MCF 10A (cell line): ENCODE measurements at places on chromosomes 1 and 21. TPM values are rescaled to one million over a fixed set of nuclear protein-coding genes. Genes with fewer than 3 reads are reported as not detected.

The AMY2A gene
- not detected in 2 replicates for total RNA-seq

The ST3GAL3 gene
- total RNA-seq, result 22.4 and 24.2 TPM in 2 replicates

The KRTAP13-2 gene
- total RNA-seq, result not detected in 2 replicates

The CASQ1 gene
- not detected in 2 replicates for total RNA-seq

The CSMD2 gene
- total RNA-seq, result not detected in 2 replicates

DNA sequence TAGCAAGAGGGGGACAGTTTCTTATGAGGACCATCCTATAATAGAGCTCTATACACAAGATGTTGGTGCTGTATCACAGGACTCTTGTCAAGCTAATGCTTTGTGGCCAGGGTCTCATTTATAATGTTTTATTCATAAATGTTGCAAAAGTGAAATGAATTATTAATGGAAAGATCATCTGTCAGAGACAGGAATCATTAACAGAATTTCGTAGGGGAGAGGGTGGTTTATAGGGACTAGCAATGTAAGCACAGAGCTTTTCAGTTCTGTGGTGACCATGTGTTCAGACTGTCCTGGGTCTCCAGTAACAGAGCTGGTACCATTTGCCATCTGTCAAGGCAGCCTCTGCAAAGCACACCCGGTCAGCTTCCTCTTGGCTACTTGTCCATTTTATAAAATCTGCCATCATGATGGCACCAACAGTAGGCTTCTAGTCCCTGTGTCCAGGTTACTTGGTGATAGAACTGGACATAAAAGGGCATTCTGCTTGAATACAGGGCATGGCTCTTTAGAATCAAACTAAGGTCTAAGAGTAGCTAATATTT is 36.2 kb downstream of the LPAR3 start:
- no peak overlapping the region for H3K27ac ChIP-seq
- no peaks in the 10 kb centered on the region for H3K27me3 ChIP-seq
- peaks cover 34% of the 10 kb centered on the region for H3K4me1 ChIP-seq
- no peak for DNase-seq
- no peak overlapping the region for H3K4me3 ChIP-seq
- no peaks in the 10 kb centered on the region for H3K36me3 ChIP-seq

DNA sequence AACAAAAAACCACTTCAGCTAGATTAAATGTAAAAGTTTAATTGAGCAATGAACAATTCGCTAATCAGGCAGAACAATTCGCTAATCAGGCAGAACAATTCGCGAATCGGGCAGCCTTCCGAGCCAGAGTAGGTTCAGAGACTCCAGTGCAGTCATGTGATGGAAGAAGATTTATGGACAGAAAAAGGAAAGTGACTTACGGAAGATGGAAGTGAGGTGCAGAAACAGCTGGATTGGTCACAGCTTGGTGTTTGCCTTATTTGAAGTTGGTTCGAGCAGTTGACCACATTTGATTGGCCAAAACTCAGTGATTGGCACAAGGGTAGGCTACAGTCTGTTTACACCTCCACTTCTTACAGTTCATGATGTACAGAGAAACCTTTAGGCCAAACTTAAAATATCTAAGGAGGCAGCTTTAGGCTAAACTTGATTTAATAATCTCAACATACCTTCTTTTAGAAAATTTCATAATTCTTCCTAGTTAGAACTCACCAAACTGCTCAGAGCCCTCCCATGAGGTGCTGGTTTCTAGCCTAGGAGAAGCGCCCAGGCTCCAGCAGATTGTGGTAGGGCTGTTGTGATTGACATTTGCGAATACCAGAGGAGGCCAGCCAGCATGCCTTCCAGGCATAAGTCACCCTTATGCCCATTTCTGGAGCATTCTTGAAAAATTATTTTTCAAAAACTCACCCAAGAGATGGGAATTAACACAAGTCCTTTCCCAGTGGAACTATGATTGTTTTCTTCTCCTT is 22.8 kb upstream of the KCNC4 start:
- peaks cover 6% of the 10 kb centered on the region for H3K4me1 ChIP-seq
- H3K27ac ChIP-seq, result no peak overlapping the region
- DNase-seq, result peak; percentile 36
- H3K36me3 ChIP-seq, result no peaks in the 10 kb centered on the region

- H3K4me1 ChIP-seq, result no peaks in the 10 kb centered on the region
- no peak overlapping the region for H3K4me3 ChIP-seq
- no peak overlapping the region for H3K27ac ChIP-seq
Measured at GRCh38 chr1:88462488-88463261, 221.4 kb upstream of the PKN2 start.

GRCh38 chr1:56160773-56161315 is 418.5 kb downstream of the PLPP3 start:
- no peak for DNase-seq
- H3K4me1 ChIP-seq, result no peaks in the 10 kb centered on the region
- no peaks in the 10 kb centered on the region for H3K27me3 ChIP-seq
- H3K36me3 ChIP-seq, result no peaks in the 10 kb centered on the region

- DNase-seq, result peak; percentile 92
- H3K4me1 ChIP-seq, result peaks cover 36% of the 10 kb centered on the region
- H3K4me3 ChIP-seq, result peak overlapping the region; percentile 5
- H3K27ac ChIP-seq, result peak overlapping the region; percentile 36
Measured at GRCh38 chr1:205374210-205375078, 17.7 kb upstream of the KLHDC8A start.

DNA sequence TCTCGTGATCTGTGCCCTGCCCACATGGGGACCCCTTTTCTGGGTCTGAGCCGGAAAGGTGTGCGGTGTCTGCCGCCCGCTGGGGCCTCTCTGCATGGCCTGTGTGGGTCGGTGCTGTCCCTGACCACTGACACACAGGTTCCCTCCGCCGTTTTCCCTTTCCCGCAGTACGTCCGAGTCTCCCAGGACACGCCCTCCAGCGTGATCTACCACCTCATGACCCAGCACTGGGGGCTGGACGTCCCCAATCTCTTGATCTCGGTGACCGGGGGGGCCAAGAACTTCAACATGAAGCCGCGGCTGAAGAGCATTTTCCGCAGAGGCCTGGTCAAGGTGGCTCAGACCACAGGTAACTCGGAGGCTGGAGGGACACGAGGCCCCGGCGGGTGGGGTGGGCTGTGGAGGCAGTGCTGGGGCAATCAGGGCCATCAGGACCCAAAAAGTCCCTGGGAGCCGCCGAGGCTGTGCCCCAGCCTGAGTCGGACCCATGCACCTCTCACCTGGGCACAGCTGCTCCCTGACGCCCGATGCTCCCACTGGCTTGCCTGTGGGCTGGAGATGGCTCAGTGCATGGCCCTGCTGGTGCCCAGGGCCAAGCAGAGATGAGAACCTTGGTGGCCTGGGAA is 13.3 kb downstream of the TRPM2 start:
- no peak for DNase-seq
- no peaks in the 10 kb centered on the region for H3K27me3 ChIP-seq
- no peak overlapping the region for H3K4me3 ChIP-seq
- H3K4me1 ChIP-seq, result no peaks in the 10 kb centered on the region

GRCh38 chr1:38745476-38746401 is 113.8 kb downstream of the RRAGC start:
- DNase-seq, result peak; percentile 18
- no peaks in the 10 kb centered on the region for H3K36me3 ChIP-seq
- H3K4me3 ChIP-seq, result no peak overlapping the region
- H3K27ac ChIP-seq, result no peak overlapping the region
- no peaks in the 10 kb centered on the region for H3K4me1 ChIP-seq

DNA sequence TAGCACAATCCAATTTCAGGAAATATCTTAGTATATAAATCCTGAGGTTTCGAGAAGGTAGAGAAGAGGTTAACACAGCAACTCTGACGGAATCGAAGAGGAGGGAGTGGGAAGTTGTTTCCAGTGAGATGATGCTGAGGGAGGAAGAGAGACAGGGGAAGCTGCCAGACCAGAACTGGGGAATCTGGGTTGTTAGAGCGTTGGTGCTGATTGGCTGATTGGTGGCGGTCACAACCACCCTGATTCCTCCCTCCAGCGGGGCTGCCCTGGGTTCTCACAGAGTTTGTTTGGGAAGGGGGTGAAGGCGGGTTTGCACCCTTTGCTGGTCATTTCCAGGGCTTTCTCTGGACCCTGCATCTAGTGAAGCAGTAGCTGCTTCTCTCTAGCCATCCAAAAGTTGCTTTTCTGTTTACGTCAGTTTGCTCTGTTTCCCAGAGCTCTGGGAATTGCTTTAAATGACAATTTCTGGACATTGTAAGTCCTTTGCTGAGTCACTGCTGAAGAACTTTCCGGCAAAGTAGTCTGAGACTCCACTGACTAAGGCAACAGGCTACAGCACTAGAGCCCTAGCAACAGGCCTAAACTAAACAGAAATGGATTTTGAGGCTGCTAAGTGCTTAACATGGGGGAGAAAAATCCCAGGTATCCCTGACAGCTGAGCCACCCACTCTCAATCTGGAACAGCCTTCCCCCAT is 90.1 kb downstream of the TENT5C start:
- no peak overlapping the region for H3K27ac ChIP-seq
- peak; percentile 20 for DNase-seq
- H3K27me3 ChIP-seq, result peaks cover 21% of the 10 kb centered on the region
- no peak overlapping the region for H3K4me3 ChIP-seq
- H3K36me3 ChIP-seq, result no peaks in the 10 kb centered on the region

DNA sequence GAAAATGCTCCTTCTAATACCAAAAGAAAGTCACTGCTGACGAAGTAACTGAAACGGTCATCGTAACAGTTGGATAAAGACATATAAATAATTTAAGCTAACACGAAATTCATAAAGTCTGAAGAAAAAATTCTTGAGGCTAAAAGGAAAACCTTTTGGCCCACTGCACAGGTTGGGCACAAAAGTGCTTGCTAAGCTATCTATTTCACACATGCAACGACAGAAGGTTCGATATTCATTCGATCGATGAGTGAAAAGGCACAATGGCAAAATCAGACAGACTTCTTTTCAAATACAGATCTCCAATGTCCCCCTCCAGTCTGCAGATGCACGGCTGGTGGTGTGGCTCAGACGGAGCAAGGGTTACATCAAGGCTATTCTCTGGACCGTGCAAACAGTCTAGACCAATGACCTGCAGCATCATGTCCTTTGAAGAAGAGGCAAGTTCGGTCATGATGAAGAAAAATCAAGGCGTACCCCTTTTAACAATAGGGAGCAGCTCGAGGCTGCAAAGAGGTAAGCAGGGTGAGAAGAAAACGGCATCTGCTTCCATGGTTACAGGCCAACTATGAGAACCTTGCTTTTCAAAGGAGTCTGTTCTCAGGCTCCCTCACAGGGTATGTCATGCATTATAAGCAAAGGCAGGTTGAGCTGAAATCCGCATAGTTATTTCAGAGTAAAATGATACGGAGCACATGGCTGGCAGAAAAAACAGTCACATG is 579.6 kb downstream of the USP25 start:
- no peak for DNase-seq
- H3K36me3 ChIP-seq, result no peaks in the 10 kb centered on the region
- no peaks in the 10 kb centered on the region for H3K4me1 ChIP-seq
- no peak overlapping the region for H3K27ac ChIP-seq

GRCh38 chr1:201643835-201644104 is 104.8 kb downstream of the NAV1 start:
- H3K4me3 ChIP-seq, result no peak overlapping the region
- no peak for DNase-seq
- H3K27ac ChIP-seq, result no peak overlapping the region
- H3K27me3 ChIP-seq, result peaks cover 28% of the 10 kb centered on the region

DNA sequence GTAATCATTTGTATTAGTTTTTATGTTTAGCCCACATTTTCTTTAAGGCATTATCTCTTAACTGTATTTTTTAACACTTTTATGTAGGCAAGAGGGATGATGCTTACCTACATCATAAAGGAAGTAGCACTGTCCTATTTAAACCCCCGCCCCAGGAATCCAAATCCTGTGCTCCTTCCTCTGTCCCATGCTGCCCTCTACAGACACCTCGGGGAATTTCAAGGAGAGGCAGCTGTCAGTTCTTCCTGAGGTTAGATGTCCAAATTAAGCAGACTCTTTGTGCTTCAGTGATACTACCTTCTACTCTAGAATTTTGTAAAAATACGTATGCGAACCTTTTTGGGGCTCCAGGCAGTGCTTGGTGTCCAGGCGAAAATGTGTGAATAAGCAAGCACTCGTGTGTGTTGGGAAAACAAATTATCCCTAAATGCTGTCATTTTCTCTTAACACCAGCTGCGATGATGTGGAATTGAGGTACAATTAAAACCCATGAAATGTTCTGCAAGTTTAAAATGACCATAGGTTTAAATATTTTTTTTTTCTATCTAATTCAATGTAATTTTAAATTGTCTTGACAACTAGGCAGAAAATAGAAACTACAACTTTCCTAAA is 19.2 kb downstream of the CRCT1 start:
- no peaks in the 10 kb centered on the region for H3K36me3 ChIP-seq
- DNase-seq, result peak; percentile 88
- no peak overlapping the region for H3K4me3 ChIP-seq
- H3K27me3 ChIP-seq, result no peaks in the 10 kb centered on the region
- H3K27ac ChIP-seq, result no peak overlapping the region

DNA sequence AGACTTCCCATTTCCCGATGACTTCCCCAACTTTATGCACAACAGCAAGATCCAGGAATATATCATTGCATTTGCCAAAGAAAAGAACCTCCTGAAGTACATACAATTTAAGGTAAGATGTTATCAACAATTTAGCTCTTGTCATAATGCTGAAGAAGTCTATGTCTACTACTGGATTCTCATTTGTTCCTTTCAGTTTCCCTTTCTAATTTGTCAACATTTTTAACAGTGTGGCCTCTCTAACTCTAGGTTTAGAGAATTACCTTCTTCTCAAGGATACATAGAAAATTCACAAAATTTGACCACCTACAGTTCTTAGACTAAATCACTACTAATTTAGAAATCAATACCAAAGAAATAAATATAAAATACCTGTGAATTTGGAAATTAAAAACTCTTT is 13.2 kb downstream of the FMO3 start:
- DNase-seq, result no peak
- H3K4me3 ChIP-seq, result no peak overlapping the region
- no peaks in the 10 kb centered on the region for H3K27me3 ChIP-seq
- no peaks in the 10 kb centered on the region for H3K36me3 ChIP-seq
- H3K27ac ChIP-seq, result no peak overlapping the region
- H3K4me1 ChIP-seq, result no peaks in the 10 kb centered on the region

- no peaks in the 10 kb centered on the region for H3K36me3 ChIP-seq
- DNase-seq, result no peak
- H3K4me1 ChIP-seq, result peaks cover 5% of the 10 kb centered on the region
- no peak overlapping the region for H3K4me3 ChIP-seq
- peaks cover 39% of the 10 kb centered on the region for H3K27me3 ChIP-seq
- no peak overlapping the region for H3K27ac ChIP-seq
Measured at GRCh38 chr1:6163973-6164617, 16.0 kb downstream of the CHD5 start.

GRCh38 chr1:48532976-48533375 is 61.0 kb upstream of the SPATA6 start:
- H3K4me1 ChIP-seq, result no peaks in the 10 kb centered on the region
- no peak for DNase-seq
- no peak overlapping the region for H3K27ac ChIP-seq
- H3K4me3 ChIP-seq, result no peak overlapping the region
